ENCODE measurements at places on chromosomes 5 and 9.
A peak's percentile ranks its signal among the peaks of the same experiment; 100 is the strongest.

DNA sequence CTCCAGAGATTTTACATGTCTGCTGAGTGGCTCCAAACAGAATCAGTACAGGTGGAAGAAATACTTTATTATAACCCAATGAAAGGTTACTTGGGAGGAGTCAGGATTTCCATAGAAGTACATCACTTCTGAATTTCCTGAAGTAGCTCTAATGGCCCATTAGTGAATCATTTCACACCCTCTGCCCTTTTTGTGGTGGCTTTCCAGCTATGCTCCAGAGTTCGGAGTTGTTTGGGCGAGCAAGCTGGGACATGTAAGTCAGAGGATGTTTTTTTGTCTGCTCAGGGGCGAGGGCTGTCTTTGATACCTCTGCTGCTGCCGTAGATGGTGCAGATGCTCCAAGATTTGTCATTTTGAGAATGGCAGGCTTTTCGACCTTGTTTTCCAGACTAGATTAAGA lies 226.1 kb downstream of the GOLPH3 start:
- no peak for DNase-seq

GRCh38 chr5:113085880-113086409 lies 109.3 kb downstream of the DCP2 start:
- no peak for DNase-seq

GRCh38 chr5:179836225-179837019 lies 15.7 kb downstream of the SQSTM1 start:
- DNase-seq: no peak

GRCh38 chr9:113570106-113570505 lies 106.6 kb downstream of the RGS3 start:
- no peak for DNase-seq

- DNase-seq: no peak
These were observed 1.0 kb upstream of the EFNA5 start for GRCh38 chr5:107671742-107672210.

DNA sequence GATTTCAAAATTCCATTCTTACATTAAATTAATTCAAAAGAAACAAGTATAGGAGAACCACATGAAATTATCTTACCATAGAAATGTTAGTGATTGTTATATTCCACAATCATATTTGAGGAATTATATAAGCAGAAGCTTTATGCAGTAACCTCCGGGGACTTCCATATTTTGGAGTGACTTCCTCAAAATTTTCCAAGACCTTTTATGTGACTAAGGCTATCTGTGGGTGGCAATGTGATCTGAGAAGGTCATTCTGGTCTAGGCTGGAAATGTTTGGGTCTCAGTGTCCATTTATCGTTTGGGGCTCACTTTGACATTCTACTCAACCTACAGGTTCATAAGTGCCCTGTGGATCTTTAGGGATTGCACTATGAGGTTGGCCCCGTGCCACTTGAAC lies 776.6 kb downstream of the CDH12 start:
- no peak for DNase-seq

DNA sequence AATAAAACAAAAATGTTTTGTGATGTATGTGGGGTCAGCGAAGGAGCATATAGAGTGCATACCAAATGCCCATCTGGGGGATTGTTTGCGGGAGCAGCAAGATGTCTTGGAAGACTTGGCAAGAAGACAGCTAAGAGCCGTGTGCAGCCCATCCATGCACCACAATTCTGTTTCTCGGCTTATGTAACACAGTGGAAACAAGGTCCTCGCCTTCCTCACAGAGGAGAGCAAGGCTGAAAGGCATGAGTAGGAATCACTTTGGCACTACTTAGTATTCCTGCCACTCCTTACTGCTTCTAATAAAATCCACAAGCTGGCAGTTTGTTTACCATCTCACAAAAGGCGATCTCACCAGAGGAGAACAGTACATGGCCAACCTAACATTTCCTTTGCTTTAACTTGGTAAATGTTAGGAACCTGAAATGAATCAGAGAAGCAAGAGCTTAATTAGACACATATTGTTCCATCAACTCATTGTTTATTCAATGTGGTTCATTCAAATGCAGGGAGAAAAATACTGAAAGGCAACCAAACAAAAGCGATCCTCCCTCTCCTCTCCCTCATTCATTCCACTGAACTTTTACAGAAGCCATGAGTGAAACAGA lies 648.1 kb downstream of the ACTL7B start:
- peak; percentile 26 for DNase-seq

DNA sequence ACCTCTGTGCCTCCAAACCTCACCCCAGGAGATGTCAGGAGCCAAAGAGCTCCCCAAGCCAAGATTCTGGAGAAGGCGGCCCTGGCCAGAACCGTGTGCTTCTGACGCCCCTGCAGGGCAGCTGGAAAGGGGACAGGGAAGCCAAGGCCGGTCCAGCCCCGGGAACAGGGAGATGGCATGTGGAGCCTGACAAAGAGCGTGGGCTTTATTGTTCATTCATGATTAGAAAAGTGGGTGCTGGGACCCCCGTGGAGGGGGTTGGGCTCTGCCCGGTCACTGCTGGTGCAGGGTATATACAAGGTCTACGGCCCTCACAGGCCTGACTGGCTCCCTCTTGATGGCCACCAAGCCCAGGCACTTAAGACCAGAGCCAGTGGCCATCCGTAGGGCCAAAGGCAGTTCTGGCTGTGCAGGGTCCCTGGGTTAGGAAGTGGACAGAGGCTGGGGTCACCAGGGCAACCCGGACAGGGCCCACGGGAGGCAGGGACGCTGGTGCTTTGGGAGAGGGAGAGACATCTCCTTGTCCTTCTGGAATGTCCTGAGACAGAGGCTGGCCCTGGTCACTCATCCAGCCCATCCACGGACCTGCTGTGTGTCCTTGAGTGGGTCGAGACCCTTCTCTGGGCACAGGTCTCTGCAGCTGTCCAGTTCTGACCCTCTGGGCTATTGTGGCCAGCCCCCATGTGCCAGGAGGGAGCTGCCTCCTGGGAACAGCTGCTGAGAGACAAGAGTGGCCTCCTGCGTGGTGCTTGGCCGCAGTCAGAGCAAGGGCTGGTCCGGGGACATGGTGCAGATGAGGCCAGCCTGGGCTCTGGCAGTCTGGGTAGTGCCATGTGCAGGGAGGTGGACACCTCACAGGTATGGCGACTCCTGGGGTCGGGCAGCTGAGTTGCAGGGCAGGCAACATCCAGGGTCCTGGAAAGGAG lies 12.5 kb downstream of the NINJ1 start:
- no peak for DNase-seq
